ENCODE measurements at places on chromosomes 6 and 20.

GRCh38 chr6:89110284-89110683, 7.6 kb downstream of the SRSF12 start:
- DNase-seq: no peak

DNA sequence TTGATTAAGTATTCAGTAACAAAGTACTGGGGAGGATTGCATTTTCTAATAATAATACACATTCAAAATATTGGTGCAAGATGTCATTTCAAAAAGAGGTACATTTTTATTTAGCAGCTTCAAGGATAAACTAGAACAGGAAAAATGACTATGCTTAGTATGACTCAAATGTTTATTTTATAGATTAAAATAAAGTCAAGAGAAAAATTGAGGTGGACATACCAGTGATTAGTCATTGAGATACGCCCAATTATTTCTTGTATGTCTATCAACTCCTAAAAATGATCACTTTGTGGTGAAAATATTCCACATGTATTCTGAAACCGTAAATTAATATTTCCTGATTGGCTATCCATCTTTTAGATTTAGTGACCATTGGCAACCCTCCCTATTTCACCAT, 96.7 kb downstream of the PHF3 start:
- no peak for DNase-seq

- no peak for DNase-seq
Measured at GRCh38 chr6:259901-260508, 32.3 kb upstream of the DUSP22 start.

- no peak for DNase-seq
Measured at GRCh38 chr20:47543006-47543431, 41.3 kb downstream of the NCOA3 start.

DNA sequence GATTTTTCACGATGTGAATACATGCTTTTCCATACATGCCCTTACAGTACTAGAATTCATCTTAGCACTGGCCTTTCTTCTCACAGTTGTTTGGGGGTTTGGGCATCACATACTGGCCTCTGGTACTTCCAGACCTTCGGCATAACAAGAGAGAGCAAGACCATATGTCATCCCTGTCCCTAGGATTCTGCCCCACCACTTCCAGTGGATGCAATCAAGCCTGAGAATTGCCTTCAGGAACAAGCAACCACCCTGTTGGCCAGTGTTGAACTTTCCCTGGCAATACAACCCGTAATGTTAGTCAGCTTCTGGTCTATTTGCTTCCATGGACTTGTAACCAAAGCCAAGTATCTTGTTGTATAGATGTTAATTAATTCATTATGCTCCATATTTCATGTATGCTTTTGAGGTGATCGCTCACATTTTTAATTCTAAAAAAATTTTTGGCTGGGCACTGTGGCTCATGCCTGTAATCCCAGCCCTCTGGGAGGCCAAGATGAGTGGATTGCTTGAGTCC, 15.4 kb upstream of the SLPI start:
- no peak for DNase-seq

GRCh38 chr20:53284256-53284655, 309.4 kb downstream of the ZNF217 start:
- no peak for DNase-seq

GRCh38 chr6:162395181-162395580, 332.4 kb downstream of the PRKN start:
- no peak for DNase-seq
